Ecto neural progenitor cell (in vitro differentiated cells): ENCODE measurements at places on chromosomes 3 and 15.

DNA sequence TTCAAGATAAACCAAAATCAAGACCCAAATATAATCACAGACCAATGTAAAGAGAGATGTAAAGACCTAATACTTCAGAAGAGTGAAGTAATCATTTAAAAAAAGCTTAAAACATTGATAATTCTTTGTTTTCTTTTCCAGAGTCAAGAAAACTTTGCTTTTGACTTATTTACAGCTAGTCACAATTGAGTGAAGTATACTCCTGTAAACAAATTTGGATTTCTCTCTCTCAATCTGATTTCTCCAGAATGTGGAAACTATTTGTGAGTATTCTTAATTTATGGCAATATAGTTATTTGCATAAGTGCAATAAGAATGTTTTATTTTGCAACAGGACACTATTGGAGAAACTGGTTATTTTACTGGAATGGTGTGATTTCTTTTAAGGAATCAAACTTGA lies 43.7 kb upstream of the ZBTB20 start:
- DNase-seq = no peak

GRCh38 chr3:154060238-154061000 lies 60.8 kb upstream of the ARHGEF26 start:
- no peak for DNase-seq

GRCh38 chr3:37229291-37229690 lies 54.9 kb upstream of the LRRFIP2 start:
- no peak for DNase-seq

DNA sequence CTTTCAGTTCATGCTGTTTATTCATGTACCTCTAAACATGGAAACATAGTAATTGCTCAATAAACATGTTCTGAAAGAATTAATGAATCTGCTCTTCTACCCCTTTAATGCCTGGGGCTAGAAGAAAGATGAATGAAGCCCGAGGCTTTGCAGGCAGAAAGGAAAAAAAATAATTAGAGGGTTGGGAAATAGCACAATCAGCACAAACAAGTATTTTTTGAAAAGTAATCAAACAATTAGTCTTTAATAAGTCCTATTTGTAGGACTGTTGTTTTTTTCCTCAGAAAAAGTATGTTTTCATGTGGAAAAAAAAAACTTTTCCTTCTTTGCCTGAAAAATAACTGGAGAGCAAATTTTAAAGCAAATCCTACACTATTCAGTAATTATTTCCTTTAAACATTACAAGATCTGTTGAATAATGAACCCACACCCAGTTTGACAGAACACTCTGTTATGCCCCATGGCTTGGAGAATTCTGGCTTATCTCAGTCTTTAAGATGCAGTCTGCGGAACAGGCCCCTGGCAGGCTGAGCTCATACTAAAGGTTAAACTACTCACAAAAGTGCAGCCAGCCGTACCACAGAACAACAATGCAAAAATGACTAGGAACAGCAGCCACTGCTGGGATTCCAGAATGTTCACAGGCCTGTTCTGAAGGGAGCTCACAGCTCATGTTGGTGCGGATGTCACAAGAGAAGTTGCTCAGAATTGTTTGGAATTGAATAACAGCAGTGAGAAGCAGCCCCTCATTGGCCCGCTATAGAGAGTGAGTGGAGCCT lies 79.2 kb downstream of the ABI3BP start:
- no peak for DNase-seq

DNA sequence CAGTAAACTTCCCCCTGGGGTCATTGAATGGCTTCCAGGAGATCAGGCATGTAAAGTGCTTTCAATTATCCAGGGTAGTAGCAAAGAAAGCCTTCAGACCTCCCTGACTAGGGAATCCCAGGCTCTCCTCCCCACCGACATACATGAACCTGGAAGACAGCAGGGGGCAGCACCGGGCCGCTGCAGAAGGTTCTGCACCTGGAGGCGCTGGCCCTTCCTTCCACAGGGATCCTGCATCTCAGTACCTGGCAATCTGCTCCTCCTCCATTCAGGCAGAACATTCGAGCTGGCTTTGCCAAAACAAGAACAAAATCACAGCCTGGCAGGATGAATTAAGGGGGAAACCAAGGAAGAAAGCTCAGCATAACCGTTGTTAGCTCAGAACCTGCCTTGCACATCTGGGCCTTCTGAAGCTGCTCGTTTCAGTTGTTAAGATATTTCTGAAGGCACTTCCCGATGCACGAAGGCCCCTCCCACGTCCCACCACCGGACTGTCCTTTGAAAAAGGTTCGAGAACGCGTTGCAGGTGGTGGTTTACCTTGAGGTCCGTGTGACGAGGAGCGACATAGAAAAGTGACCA lies 237.7 kb downstream of the SLCO3A1 start:
- DNase-seq = peak; percentile 77

- no peak for DNase-seq
Observed at GRCh38 chr3:42071904-42072812, 19.0 kb upstream of the TRAK1 start.

DNA sequence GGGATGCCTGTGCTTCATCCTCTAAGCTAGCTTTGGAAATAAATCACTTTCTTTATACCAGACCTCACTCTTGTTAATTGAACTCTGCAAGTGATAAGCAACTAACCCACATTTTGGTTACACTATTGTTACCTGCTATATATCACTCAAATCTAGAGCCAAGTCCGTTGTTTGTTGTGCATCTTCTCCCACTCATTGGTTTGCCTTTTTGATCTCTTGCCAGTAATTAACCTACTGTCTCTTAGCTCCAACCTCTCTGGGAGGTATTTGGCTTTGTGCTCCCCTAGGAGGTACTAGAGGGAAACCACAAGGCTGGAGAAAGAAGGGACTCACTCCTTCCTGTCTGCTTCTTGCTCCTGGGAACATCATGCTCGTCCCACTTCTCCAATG lies 12.8 kb upstream of the CRBN start:
- DNase-seq = no peak

DNA sequence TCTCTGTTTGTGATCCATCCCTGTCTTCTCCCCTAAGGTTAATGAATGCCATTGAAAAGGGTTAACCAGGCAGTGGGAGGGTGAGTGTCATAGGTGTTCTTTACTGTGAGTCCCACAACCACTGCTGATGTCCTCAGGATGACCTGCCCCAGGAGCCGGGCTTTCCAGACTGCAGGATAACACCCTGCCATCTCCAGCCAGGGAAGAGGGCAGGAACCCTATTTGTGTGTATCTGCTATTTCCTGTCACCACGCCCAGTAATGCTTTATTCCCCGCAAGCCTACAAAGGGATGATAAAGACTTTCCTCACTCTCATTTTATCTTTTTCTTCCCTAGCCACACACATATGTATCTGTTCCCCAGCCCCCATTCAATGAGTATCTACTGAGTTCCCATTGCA lies 15.6 kb upstream of the CTXND1 start:
- DNase-seq = no peak

DNA sequence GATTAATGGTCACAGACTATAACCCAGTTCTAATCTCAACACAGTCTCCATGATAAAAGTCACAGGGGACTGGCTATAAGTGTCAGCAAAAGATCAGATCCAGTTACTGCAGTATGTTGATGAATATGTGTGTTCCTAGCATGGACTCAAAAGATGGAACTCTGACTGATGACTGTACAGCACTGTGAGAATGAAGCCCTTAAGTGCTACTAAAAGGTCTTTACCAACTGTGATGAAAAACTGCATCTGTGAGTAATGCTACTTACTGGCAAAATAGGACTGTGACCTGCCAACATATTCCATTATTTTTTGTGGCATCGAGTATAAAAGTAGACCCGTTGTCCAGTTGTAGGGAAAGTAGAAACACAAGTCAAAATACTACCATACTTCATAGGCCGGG lies 284.2 kb downstream of the ROBO2 start:
- DNase-seq = no peak

DNA sequence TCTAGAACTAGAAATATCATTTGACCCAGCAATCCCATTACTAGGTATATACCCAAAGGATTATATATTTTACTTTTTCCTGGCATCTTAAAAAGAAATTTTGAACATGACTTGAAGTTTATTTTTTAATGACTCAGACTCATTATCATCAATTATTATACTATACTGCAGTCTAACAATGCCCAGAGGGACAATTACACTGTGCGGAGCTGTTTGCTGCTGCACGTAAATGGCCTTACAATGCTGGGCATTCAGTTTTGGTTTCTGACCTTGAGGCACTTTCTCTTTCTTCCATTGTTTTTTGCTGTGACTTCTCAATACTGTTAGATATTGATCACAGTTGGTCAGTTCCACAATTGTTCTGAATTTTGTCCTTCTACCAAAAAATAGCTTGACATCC lies 128.8 kb downstream of the GBE1 start:
- no peak for DNase-seq

DNA sequence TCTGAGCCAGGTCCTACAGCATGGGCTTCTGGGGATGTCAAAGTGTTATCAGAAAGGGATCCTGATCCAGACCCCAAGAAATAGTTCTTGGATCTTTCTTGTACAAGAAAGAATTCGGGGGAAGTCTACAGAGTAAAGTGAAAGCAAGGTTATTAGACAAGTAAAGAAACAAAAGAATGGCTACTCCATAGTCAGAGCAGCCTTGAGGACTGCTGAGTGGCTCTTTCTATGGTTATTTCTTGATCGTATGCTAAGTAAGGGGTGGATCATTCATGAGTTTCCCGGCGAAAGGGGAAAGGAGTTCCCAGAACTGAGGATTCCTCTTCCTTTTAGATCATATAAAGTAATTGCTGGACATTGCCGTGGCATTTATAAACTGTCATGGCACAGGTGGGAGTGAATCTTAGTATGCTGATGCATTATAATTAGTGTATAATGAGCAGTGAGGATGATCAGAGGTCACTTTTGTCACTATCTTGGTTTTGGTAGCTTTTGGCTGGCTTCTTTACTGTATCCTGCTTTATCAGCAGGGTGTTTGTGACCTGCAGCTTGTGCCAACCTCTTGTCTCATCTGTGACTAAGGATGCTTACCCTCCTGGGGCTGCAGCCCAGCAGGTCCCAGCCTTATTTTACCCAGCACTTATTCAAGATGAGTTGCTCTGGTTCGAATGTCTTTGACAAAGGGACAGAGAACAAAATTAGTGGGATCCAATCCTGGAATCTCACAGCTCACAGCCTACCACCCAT lies 41.0 kb downstream of the CRYGS start:
- no peak for DNase-seq

DNA sequence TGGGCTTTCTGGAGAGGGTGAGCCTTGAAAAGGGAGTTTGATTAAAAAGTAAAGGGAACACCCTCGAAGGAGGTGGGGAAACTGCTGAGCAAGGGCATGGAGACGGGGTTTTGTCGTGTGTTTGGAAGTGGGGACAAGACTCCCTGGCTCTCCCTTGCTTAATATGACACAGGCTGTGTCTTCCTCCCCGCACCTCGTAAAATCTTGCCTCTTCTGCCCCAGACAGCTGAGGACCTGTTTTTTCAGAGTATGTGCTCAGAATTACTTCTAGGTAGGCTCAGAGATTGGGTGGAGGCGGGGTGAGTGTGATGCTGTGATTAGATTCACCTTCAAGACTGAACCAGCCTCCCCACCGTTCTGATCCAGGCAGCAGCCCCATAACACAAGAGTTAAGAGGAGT lies 244.4 kb upstream of the TLE3 start:
- no peak for DNase-seq

- DNase-seq = no peak
Observed at GRCh38 chr15:45187578-45187893, 230 bp downstream of the SHF start.

DNA sequence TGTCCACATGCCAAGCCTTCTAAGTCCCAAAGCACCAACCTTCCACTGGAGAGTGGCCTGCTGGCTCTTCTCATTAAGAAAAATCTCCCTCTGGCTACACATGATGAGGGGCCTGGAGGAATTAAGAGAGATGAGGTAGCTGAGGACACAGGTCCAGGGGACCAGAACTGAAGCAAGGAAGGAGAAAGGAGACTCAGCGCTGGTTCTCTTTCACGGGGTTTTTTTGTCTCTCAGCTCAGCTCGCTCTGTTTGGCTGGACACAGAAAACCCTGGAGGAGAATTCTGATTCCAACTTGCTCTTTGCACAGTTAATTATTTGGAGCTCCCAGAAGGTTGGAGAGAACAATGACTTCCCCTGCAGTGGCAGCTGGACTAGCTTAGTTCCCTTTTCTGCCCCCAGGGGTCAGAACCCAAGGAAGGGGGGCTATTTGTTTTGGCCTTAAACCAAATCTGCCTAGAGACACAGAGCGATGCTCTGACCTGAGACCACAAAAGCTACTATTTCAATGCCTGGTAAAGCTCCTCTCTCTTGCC lies 507.6 kb downstream of the FHIT start:
- peak; percentile 82 for DNase-seq

DNA sequence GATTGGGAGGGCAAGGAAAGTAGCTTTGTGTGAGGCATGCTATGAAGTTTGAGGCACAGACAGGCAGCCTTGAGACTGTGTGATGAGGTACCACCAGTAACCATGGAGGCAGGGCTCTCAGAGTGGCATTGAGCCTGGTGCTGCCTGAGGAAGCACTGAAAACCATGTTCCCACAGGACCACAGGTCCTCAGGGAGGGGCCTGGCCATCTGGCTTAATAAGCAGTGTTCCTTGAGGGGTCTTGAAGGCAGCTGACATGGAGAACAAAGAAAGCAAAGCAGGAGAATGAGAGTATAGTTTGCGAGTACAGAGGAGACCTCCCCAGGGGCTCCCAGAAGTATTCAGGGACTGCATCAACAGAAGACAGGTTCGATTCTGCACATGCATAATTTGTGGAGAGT lies 346.6 kb downstream of the EPHB1 start:
- DNase-seq = no peak

DNA sequence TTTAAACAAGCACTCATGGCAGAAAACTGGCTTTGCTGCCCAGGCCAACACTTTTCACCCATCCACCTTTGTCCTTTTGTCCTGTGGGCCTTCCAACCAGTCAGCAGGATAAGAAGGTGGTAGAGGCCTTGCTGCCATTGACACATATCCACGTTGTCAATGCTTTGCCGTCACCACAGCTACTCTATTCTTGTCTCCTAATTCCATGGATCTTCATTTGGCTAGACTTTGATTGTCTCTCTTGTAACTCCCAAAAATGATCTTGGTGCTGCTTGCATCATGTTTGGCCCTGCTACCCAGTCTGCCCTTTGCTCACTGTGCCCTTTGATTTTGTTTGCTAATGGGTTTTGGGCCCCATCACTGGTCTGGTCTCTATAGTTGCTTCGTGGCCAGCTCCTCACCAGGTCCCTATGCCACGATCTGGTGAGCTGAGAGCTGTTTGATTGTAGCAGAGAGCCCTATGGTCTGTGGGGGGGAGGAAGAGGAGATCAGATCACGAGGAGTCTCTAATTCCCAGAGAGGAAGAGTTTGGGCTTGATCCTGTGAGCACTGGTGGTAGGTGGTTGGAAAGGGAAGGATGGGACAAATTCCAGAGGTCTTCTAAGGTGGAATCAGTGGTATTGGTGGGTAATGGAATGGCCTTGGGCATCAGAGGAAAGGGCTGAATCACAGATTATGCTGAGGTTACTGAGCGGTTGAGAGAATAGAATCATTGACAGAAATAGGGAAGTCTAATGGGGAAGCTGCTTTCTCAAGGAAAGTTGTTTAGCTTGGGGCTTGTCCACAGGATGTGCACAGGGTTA lies 40.3 kb downstream of the ABHD2 start:
- no peak for DNase-seq

- DNase-seq = no peak
Observed at GRCh38 chr15:82624008-82624407, 23.2 kb downstream of the CPEB1 start.
